GM23338 (cell line): ENCODE measurements at places on chromosomes 16 and 17.

GRCh38 chr17:17510456-17511292 is 14.5 kb upstream of the RASD1 start:
- DNase-seq = no peak

DNA sequence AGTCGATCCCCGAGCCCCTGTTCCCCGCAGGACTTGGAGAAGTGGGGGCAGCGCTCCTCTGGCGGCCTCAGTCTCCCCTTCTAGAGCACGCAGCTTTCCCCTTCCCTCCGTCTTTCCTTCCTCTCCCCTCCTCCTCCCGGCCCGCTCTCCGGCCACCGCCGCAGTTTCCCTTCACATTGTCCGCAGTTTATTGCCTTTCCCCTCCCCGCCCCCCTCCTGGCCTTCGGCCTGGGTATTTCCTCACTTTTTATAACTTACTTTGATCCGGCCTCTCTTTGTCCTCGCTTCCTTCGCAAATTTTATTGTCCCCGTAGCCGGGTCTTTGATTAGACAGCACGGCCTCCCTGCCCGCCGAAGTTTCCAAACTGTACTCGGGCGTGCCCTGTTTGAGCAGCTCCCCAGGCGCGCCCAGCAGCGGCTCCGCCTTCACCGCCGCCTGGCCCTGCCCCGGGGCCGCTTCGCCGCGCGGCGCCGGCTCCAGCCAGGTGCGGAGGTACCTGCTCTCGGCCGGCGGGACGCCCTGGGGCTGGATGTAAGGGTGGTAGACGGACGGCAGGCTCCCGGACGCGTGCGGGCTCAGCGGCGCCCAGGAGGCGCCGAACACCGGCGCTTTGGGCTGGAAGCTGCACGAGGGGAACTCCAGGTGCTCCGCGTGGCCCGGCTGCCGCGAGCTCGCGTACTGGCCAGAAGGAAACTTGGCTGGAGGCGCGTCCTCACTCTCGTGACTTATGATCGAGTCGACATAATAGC is 488 bp downstream of the HOXB9 start:
- peak; percentile 66 for DNase-seq

- DNase-seq = no peak
These were observed 274.1 kb upstream of the ASIC2 start for GRCh38 chr17:33567223-33567622.

- DNase-seq = no peak
These were observed 94.7 kb upstream of the SIAH1 start for GRCh38 chr16:48479955-48480354.

DNA sequence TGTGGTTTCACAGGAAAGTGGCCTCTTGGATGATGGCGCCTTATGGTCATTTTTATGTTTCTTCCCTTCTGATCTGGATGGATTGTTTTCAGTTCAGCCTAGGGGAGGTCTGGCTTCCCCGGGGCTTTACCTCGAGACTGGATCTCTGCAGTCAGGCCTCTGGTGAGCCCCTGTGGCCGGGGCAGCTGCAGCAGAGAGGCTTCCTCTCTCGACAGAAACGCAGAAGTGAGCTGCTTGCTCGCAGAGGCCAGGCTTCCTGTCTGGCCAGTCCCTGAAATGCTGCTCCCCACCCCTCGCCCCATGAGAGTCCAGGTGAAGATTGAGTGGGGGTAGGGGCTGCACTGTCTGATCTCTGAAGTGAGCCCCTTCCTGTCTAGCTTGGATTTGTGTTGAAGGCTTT is 44.0 kb downstream of the PLCG2 start:
- DNase-seq = no peak

DNA sequence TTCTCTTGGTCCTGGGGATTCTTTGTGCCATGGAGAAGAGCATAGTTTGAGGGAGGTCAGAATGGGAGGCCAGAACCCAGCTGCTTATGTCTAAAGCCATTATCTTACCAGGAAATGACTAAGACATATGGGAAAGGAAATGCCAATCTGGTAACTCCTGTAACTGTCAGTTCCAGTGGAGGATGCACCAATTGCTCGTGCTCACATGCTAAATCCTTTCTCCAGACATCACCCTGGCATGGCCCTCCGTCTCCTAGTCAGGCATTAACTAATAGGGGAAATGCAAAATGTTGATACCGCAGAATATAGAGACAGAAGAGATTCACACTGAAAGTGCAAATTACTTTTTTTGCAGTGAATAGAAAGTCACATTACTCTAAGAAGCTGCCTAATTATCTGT is 255.6 kb upstream of the HSBP1 start:
- no peak for DNase-seq

GRCh38 chr16:89828870-89829629 is 775 bp downstream of the SPIRE2 start:
- DNase-seq = peak; percentile 64

- DNase-seq = no peak
These were observed 39.4 kb downstream of the TBC1D16 start for GRCh38 chr17:79996291-79996690.

- DNase-seq = no peak
These were observed 47.7 kb downstream of the TUBD1 start for GRCh38 chr17:59844884-59845594.

- DNase-seq = no peak
These were observed 191.6 kb downstream of the WWOX start for GRCh38 chr16:78290872-78291591.

DNA sequence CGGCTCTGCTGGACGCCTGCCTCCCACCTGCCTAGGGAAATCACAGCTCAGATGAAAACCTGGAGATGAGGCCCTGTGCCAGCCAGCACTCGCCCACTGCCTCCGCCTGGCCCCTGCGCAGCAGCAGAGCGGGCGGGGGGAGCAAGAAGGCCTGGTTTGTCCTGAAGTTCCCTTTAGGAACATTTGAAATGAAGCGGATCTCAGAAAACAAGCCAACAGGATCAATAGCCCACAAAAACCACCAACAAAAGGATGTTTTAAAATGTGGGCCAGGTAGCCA is 48.0 kb downstream of the RBFOX3 start:
- DNase-seq = no peak
